ENCODE measurements at places on chromosomes 4 and X.
A peak's percentile ranks its signal among the peaks of the same experiment; 100 is the strongest.

GRCh38 chr4:164081371-164081770 lies 586.9 kb downstream of the TMA16 start:
- DNase-seq, result no peak

DNA sequence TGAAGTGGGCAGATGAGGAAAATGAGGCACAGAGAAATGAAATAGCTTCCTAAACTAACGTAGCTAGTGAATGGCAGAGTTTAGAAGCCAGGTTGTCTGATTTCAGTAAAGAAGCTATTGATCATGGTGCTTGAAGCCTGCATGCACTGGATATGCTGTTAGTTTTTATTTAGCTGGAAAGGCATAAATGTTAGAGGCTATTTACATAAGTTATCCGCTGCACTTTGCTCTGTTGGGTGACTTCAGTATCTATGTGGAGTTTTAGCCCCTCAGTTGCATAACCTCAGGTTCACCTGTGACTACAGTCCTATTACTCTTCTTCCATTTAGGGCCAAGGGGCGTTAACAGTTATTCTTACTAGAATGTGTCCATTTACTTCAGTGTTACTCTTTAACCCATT lies 522.4 kb upstream of the RPS6KA3 start:
- no peak for DNase-seq

DNA sequence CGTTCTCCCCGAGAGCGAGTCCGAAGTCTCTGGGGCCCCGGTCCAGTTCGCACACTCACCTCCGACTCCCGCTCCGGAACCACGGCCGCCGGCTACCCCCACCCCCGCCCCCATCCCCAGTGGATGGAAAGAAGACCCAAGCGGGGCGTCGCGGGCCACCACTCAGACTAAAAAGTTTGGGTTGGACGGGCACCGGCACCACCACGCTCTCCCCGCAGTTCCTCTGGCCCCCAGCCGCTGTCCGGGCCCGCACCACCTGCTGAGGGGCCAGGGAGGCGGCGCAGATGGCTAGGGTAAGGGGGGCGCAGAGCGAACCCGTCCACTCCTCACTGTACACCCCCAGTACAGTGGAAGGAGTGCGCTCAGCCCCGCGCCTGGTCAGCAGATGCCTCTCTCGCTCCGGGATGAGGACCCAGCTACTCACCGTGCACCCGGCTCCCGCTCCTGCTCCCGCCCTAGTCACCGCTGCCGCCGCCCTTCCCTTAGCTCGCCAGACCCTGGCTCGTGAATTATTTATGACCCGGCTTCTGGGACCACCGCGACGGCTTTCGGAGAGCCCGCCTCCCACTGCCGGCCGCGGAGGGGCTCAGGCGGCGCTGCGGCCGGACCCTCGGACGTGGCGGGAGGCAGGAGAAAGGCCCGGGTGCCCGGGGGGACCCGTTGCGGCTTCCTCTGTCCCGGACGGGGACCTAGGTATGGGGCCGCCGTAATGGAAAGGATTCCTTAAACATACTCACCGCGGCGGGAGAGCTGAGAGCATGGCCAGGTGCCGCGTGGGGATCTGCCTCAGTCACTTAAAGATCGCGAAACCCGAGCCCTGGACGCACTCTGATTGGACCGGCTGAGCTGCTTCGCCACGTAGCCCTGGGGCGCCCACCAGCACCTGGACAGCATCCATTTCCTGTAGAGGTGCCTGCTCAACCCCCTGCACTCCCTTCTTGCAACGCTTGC lies at the start of gene PROM1:
Gene PROM1 (minus strand): TSS at position 783 of the 951 bp plus-strand sequence. CDS start 8,117 bp downstream, outside the sequence.
- DNase-seq, result no peak

- DNase-seq, result no peak
These were observed 48.1 kb downstream of the RAB40AL start for GRCh38 chrX:102985192-102985591.

- peak; percentile 30 for DNase-seq
These were observed 219.8 kb downstream of the OR13H1 start for GRCh38 chrX:131763674-131764073.

GRCh38 chr4:126658411-126658810 lies 974.3 kb upstream of the INTU start:
- DNase-seq, result no peak

DNA sequence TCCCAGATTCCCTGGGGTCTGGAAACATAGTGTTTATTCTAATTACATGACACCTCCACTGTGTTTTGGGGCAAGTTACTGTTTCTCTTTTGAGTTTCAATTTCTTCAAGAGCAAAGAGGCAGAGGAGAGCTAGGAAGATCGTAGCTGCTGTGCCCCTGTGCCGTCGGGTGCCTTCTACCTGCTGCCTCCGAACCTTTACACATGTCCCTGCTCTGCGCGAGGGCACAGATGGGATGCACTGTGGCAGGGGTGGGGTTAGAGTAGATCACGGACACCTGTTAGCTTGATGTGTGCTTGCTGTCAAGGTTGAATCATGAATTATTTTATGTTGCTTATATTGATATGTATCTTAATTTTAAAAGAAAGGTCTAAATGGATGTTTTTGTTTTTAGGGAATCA lies 71.1 kb upstream of the MSANTD1 start:
- DNase-seq, result no peak

- no peak for DNase-seq
These were observed 29.3 kb upstream of the CT47A1 start for GRCh38 chrX:121014826-121015225.

GRCh38 chrX:129230850-129231512 lies 292.3 kb downstream of the SMARCA1 start:
- DNase-seq, result no peak

- no peak for DNase-seq
These were observed 347.1 kb upstream of the GATB start for GRCh38 chr4:152107736-152108500.

DNA sequence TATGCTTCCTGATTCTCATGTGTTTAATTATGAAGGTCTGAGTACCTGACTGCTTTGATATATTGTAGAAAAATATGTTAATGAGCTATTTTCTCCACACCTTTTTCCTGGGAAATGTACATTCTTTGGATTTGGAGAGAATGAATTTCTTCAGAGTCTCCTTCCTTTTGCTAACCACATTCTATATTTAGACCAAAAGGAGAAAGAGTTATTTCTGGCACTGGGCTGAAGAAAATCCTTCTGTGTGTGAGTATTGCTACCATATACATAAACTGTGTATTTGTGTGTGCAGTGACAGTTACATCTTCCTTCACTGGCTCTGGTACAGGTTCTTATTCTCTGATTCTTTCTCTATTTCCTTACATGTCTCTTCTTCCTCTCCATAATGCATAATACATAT lies 44.5 kb upstream of the PGRMC2 start:
- no peak for DNase-seq

- DNase-seq, result no peak
These were observed 50.0 kb downstream of the COMMD8 start for GRCh38 chr4:47413521-47413920.

DNA sequence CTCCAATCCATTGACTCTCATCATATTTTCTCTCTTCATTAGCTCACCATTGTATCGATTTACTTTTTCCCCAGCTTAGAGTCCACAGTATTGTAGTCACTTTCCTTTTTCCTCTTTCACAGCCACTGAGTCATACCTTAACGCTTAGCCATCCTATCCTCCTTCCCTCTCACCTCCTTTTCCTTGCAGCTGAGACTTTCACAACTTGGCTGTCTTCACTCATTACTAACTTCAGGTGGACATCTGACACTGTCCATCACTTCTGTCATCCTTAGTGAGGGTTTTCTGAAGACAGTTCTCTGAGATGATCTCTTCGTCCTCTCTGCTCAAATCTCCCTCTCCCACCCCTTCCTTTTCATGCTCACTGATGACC lies 70.5 kb upstream of the ESX1 start:
- DNase-seq, result peak; percentile 59

GRCh38 chrX:8741981-8742380 lies 10.0 kb upstream of the ANOS1 start:
- no peak for DNase-seq

GRCh38 chrX:153522259-153522658 lies 4.8 kb downstream of the ATP2B3 start:
- no peak for DNase-seq

- DNase-seq, result no peak
These were observed 61.7 kb downstream of the CT47B1 start for GRCh38 chrX:120813982-120814381.

DNA sequence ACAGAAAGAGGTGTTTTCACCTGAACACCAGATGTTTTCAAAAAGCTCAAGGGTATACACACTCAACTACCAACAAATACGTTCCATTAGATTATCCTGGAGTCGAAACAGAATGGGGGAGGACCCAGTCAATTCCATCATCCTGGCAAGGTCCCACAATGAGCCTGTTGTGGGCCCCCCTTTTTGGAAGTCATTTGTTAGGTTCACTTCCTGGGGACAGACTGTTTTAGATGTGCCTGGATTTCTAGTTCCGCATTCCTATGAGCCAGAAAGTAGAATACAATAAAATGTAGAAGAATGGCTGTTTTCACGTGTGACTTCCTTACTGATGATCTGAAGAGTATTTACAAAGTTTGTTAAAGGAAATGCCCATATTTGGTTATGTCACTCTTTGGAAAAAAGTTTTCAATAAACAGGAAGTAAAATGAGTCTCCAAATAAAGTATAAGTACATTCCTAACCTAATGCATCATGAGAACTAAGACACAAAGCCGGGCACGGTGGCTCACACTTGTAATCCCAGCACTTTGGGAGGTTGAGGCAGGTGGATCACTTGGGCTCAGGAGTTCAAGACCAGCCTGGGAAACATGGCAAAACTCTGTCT lies 192.5 kb downstream of the MAML3 start:
- DNase-seq, result no peak

Data from iris pigment epithelial cell (primary cell).